Posterior cingulate gyrus (tissue), 11 donors: ENCODE measurements at places on chromosomes 12 and 14.

DNA sequence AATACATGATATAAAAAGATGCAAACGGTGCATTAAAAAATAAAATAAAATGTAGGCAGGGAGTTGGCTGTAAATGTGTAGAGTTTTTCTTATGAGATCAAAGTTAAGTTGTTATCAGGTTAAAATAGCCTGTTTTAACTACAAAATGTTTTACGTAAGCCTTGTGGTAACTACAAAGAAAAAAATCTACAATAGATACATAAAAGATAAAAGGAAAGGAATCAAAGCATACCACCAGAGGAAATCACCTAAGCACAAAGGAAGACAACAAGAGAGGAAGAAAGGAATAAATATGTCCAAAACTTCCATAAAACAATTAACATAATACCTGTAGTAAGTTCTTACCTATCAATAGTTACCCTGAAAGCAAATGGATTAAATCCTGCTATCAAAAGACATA is 12.2 kb downstream of the NELL2 start:
- DNase-seq = no peak

GRCh38 chr14:105088812-105089745 is 23.8 kb upstream of the GPR132 start:
- no peak for DNase-seq

DNA sequence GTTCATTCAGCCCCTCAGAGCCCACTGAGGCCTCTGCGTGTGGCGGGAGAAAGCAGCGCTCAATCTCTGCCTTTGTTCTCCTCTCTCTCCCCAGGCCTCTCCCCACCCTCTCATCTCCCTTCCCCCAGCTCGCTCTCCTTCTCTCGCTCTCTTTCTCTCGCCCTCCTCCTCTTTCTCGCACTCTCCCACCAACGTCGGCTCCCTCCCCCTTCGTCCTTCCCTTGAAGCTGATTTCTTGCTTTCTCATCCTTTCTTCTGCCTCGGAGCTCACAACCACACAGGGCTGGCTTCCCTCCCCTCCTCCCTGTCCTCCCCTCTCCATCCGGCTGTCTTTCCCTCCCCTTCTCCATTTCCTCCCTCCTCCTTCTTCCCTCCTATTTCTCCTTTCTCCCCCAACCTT is 96.4 kb downstream of the LRRC74A start:
- peak; percentile 84 for DNase-seq

- no peak for DNase-seq
Measured at GRCh38 chr14:67857778-67858350, 38.3 kb downstream of the RAD51B start.

GRCh38 chr14:88829188-88829587 is 4.7 kb downstream of the TTC8 start:
- DNase-seq = no peak
